Kidney (tissue), 22 donors: ENCODE measurements at places on chromosomes 2 and 18.
A peak's percentile ranks its signal among the peaks of the same experiment; 100 is the strongest.

DNA sequence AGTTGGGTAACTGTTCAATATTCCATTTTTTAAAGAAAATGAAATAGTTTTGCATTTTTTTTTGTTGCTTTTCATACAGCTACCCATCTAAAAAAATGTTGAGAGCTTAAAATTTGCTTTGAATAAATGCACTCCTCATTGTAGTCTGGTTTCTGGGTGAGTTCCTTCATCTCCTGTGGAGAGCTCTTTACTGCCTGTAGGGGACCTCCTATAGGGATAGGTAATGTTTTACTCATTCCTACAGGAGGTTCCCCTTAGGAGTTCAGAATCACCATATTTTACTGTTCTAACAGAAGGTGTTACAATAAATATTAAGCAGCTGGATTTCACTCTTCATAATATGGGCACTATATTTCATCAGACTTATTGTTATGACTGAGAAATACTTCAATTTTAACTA is 947.3 kb upstream of the CRIM1 start:
- DNase-seq = no peak

- peak; percentile 58 for DNase-seq
These were observed 88.3 kb downstream of the SLC8A1 start for GRCh38 chr2:40363631-40364030.

DNA sequence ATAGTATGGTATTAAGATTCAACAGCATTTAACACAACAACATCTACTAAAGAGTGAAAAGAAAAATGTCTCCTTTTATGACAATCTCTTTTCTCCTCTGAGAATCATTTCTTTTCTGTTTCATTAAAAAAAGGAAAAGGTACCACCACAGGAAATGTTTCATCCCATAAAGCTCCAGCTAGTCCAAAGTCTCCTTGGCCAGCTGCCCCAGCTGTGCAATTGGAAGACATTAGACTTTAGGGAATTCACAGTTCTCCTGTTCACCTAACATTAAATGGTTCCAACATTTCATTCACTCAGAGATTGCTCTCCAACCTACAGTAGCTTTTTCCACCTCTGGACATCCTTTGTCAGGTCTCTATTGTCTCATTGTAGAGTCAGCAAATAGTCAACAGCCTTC is 78.7 kb upstream of the YPEL5 start:
- no peak for DNase-seq

DNA sequence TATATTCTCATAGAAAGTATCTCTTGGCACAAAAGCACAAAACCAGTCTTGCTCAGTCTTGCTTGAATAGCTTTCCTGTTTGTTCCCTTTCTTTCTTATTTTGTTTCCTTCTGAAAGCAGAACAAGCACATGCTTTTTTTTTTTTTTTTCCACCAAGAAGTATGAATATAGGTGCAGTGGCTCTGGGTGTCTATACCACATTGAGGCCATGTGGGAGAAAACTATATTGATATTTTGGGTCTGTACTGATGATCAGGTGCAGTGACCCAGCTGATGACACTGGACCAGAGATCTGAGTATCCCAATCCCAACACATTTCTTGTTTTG is 28.7 kb downstream of the GEMIN6 start:
- DNase-seq = no peak

GRCh38 chr18:52160636-52161035 is 179.4 kb upstream of the DCC start:
- no peak for DNase-seq
